ENCODE measurements at places on chromosomes 12 and 14.

- no peak for DNase-seq
These were observed 2.8 kb downstream of the RAPGEF3 start for GRCh38 chr12:47755655-47756562.

- no peak for DNase-seq
These were observed 1038.4 kb downstream of the GALC start for GRCh38 chr14:86954623-86955022.

DNA sequence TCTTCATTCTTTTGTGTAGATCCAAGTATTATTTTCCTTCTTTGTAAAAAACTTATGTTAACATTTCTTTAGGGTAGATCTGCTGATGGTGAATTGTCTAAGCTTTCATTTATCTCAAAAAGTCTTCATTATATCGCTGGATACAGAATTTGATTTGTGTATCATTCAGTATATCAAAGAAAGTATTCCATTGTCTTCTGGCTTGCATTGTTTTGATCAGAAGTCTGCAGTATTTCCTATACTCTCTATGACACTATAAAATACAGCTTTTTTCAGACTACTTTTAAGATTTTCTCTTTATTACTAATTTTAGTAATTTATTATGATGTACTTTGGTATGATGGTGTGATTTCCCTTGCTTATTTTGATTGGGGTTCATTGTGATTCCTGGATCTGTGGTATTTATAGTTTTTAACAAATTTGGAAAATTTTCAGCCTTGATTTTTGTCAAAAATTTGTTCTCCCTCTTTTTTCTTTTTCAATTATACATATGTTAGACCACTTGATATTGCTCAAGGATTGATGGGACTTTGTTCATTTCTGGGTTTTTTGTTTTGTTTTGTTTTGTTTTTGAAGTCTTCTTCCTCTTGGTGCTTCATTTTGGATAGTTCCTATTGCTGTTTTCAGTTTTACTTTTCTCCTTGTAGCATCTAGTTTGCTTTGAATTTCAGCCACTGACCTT lies 176.5 kb downstream of the ZFP36L1 start:
- peak; percentile 53 for DNase-seq

DNA sequence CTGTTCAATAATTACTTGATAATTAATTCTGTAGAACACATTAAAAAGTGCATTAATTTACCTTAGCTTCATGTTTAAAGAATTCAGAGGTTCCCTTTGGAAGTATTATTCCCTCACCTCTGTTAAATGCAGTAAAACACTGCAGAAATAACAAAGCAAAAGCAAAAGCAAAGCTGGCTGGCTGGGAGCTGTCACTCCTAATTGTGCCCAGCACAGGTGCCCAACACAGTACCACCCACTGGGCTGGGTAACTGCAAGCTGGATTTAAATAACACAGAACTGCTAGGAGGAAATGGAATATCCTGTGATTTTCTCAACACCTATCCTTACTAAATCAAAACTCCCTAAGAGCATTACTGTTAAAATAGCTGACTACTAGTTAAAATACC lies 72.6 kb downstream of the SLC2A13 start:
- DNase-seq = no peak

DNA sequence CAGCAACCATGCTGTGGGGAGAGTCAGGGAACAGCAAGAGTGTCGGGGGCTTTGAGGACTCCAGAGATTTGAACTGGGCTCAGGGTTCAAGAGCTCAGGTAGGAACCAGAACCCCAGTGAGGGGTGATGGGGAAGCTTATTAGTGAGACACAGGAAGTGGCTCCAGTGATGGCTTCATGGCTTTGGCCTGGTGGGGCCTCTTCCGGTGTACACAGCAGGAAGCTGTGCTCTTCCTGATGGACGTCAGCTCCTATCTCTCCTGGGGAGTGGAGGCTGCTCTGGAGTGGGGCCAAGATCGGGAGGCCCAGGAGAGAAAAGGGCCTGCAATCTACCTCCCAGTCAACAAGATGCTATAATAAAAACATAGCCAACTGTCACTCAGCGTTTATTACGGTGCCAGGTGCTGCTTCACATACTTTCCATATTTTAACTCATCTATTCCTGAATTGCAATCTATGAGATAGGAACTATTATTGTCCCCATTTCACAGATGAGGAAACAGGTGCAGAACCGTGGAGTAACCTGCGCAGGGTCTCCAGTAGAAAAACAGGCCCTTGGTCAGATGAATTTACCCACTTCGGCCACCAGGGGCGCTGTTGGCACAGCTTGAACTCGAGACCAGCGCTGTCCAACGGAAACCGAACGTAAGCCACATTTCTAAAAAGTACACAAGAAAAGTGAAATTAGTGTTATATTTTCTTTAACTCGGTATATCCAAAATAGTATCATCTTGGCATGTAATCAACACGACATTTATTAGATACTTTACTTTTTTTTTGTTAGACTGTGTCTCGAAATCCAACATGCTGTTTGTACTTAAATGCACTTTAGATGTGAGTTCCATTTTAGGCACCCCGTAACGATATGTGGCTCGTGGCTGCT lies 63.6 kb upstream of the DLK1 start:
- DNase-seq = peak; percentile 69

DNA sequence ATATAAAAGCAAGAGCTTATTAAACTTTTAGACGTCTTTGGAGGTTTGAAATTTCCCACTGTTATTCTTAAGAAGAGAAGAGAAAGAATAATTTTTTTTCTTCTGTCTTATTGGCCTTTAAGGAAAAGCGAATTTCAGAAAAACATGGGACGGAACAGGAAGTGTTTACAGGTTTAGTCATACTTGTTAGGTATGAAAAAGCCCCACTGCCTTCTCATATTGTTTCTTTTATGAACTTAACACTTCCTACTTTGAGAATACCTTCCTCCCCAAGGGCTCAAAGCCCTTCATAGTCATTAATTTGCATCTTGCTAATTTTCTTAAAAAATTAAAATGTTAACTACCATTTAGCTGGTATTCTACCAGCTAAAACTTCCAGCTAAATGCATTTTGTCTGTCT lies 82.0 kb downstream of the ETV6 start:
- peak; percentile 70 for DNase-seq

DNA sequence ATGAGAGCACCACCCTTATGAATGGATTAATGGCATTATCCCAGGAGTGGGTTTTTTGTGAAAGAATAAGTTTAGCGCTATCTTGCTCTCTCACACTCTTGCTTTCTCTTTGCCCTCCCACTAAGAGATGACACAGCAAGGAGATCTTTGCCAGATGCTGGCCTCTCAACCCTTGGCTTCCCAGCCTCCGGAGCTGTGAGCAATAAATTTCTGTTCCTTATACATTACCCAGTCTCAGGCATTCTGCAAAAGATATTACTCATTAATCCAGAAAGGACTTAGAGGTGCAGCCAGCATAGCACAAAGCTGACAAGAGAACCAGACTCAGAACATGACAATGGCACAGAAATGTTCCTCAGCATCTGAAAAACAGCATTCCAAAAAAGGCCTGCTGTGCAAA lies 190.6 kb downstream of the ITPR2 start:
- DNase-seq = no peak

- DNase-seq = no peak
These were observed 922.7 kb downstream of the VRK1 start for GRCh38 chr14:97719931-97720330.

DNA sequence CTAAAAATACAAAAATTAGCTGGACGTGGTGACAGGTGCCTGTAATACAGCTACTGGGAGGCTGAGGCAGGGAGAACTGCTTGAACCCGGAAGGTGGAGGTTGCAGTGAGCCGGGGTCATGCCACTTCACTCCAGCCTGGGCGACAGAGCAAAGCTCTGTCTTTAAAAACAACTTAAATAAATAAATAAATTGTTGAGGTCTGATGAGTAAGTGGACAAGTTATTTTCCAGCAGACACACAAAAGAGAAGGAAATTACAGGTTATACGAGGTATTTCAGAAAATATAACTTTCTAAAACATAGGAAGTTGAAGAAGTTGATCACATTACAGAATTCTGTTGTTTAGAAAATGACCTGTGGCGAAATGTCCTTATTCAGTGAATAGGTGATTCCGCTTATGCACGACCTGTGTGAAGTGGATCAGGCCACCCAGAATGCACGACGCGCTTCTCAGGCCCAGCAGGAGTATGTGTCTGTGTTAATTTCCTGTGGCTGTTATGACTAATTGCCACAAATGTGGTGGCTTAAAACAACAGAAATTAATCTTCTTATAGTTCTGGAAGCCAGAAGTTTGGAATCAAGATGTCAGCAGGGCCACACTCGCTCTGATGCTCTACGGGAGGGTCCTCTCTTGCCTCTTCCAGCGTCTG lies 38.1 kb downstream of the P2RX7 start:
- DNase-seq = no peak

GRCh38 chr12:109627633-109628032 lies 54.0 kb downstream of the MVK start:
- no peak for DNase-seq

GRCh38 chr12:46269429-46270241 lies 792 bp upstream of the SLC38A1 start:
- peak; percentile 28 for DNase-seq

GRCh38 chr14:95307402-95308041 lies 12.2 kb downstream of the CLMN start:
- no peak for DNase-seq

GRCh38 chr12:96368687-96369086 lies 31.6 kb downstream of the CDK17 start:
- no peak for DNase-seq

- no peak for DNase-seq
These were observed 149.2 kb downstream of the ZFP36L1 start for GRCh38 chr14:68643673-68644072.

GRCh38 chr12:92133171-92133570 lies 12.5 kb downstream of the BTG1 start:
- no peak for DNase-seq

GRCh38 chr14:104781271-104782077 lies 14.1 kb downstream of the AKT1 start:
- DNase-seq = no peak

DNA sequence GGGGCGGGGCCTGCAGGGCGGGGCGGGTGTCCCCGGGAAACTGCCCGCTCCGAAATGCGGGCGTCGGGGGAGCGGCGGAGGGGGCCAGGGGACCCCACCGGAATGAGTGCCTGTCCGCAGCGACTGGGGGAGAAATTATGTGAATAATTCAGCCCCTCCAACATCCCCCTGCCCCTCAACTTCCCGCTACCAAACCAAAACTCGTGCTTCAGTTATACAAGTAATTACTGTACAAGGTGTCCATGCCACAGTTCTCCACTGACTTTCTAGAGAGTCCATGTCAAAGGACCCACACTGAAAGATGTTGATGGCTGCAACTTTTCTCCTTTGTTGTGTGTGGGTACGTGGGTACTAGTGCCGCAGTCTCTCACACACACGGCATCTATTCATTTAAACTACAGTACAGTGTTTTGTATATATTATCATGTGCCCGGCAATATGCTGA lies 414 bp upstream of the CDK17 start:
- DNase-seq = peak; percentile 56

DNA sequence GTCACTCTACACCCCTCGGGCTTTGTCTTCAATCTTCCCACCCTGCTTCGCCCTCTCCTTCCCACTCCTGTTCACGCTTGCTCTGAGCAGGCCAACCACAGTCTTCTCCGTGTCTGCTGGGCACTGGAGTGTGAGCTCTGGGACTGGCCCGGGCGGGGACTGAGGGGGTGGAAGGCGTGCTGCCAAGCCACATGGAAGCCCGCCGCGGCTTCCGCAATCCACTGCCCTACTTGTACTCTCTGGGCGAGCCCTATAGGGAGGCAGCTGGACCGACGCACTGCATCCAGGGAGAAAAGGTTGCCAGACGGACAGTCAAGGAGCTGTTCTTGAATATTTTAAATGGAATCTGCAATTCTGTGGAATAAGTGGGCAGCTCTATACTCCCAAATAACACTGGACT lies 24.8 kb downstream of the GOLGA3 start:
- peak; percentile 17 for DNase-seq
